Activated CD8-positive, alpha-beta memory T cell treated with anti-CD3 and anti-CD28 coated beads, Interleukin-2, amount 10 ng/mL, durations not matched to agents 7 days and 5 days (primary cell): ENCODE measurements at places on chromosomes 4 and X. TPM values are rescaled to one million over a fixed set of nuclear protein-coding genes. Genes with fewer than 3 reads are reported as not detected.

DNA sequence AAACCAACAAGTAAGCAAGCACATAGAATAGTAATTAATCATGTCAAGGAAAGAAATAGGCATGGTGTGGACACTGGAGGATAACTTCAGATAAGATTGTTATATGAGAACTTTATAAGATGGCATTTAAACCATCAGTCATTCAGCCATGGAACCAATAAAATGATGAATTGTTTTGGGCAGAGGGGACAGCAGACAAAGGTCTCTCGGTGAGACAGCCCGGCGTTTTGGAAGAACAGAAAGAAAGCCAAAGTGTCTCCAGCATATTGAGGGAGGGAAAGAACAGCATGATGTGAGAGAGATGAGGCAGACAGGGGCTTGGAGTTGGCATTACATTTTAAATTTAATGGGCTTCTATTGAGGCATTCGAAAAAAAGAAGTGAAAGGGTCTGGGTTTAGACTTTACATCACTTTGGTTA lies 883 bp upstream of the PPM1K start:
- H3K27me3 ChIP-seq, result no peaks in the 10 kb centered on the region
- peak overlapping the region; percentile 100 for H3K27ac ChIP-seq
- H3K4me1 ChIP-seq, result peaks cover 42% of the 10 kb centered on the region
- peaks cover 29% of the 10 kb centered on the region for H3K36me3 ChIP-seq

DNA sequence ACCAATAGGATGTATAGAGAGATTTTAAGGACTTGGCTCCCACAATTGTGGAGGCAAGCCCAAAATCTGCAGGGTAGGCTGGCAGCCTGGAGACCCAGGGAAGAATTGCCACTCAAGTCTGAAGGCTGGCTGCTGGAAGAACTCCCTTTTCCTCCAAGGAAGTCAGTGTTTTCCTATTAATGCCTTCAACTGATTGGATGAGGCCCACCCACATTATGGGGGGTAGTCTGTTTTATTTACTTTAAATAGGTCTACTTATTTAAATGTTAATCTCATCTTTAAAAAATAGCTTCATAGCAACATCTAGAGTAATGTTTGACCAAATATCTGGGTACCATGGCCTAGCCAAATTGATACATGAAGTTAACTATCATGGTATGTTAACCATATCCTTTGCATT lies 18.7 kb downstream of the LSM6 start:
- no peak for DNase-seq
- H3K36me3 ChIP-seq, result peaks cover 26% of the 10 kb centered on the region
- H3K4me1 ChIP-seq, result peaks cover 5% of the 10 kb centered on the region
- H3K27ac ChIP-seq, result no peak overlapping the region

DNA sequence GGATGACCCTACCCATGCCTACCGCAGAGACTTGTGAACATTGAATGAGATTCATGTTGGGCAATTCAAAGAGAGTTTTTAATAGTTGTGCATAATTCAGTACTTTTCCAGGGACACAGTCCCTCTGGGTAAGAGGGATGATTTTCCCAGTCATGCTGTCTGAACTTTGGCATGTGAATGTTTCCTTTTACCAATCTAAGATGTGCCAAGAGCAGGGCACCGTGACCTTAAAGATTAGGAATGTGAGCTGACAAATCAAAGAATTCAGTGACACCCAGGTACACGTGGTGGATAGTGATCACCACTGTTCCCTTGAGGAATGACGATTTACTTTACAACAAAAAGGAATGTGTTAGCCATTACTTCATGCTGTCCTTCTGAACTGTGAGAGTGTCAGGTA lies 515.6 kb downstream of the PPARGC1A start:
- no peak overlapping the region for H3K4me3 ChIP-seq
- no peaks in the 10 kb centered on the region for H3K4me1 ChIP-seq
- H3K27ac ChIP-seq, result no peak overlapping the region
- H3K27me3 ChIP-seq, result no peaks in the 10 kb centered on the region
- no peak for DNase-seq

DNA sequence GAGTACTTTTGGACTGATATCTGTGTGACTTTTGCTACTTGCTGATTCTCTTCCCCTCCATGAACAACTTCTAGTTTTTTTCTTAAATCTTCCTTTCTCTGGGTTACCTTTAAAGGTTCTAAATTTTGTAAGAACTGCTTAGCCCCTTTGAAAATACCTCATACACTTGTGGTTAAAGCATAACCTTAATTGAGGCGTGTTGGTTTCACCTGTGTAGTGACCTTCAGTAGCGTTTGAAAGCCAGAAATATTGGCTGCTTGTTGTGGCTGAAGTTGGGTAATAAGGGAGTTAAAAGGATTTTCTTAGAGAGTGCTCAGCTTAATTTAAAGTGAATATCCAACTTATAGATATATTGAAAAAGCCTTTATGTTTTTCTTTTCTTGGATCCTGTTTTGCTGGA lies 32.0 kb downstream of the MAGEC1 start:
- H3K4me3 ChIP-seq, result no peak overlapping the region
- H3K4me1 ChIP-seq, result no peaks in the 10 kb centered on the region
- H3K27me3 ChIP-seq, result no peaks in the 10 kb centered on the region
- no peak for DNase-seq

DNA sequence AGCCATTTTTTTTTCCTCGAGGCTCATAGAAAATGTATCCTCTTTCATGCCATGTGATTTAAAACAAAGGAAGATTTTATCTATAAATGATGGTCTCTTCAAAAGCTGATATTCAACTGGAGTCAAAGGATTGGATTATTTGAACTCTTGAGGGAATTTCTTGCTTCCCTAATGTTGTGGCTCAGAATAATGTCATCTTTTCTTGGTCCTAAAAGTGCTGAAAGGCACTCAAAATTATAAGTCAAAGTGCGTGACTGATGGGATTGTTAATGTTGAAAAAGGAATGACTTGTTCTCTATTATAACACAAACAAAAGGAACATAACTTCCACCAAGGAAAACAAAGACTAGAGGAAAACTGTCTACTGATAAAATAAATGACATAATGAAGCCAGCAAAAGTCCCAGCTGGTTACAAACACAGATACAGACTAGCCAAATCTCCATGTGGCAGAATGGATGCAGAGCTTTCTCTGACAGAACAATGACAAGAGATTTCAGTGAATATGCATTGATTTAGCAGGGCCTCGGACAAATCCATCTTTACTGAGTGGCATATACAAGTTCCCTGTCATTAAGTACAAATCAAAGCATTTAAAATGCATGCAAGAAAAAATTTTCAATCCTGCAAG lies 552.6 kb downstream of the GBA3 start:
- no peak overlapping the region for H3K4me3 ChIP-seq
- H3K27ac ChIP-seq, result no peak overlapping the region
- H3K4me1 ChIP-seq, result no peaks in the 10 kb centered on the region
- no peaks in the 10 kb centered on the region for H3K36me3 ChIP-seq
- H3K27me3 ChIP-seq, result no peaks in the 10 kb centered on the region

GRCh38 chr4:80521438-80521837 lies 185.9 kb downstream of the CFAP299 start:
- no peaks in the 10 kb centered on the region for H3K36me3 ChIP-seq
- H3K27me3 ChIP-seq, result no peaks in the 10 kb centered on the region
- H3K27ac ChIP-seq, result no peak overlapping the region
- no peak overlapping the region for H3K4me3 ChIP-seq
- DNase-seq, result no peak

GRCh38 chr4:89556601-89557305 lies 249.2 kb upstream of the GPRIN3 start:
- H3K4me3 ChIP-seq, result no peak overlapping the region
- H3K4me1 ChIP-seq, result no peaks in the 10 kb centered on the region
- no peaks in the 10 kb centered on the region for H3K36me3 ChIP-seq

DNA sequence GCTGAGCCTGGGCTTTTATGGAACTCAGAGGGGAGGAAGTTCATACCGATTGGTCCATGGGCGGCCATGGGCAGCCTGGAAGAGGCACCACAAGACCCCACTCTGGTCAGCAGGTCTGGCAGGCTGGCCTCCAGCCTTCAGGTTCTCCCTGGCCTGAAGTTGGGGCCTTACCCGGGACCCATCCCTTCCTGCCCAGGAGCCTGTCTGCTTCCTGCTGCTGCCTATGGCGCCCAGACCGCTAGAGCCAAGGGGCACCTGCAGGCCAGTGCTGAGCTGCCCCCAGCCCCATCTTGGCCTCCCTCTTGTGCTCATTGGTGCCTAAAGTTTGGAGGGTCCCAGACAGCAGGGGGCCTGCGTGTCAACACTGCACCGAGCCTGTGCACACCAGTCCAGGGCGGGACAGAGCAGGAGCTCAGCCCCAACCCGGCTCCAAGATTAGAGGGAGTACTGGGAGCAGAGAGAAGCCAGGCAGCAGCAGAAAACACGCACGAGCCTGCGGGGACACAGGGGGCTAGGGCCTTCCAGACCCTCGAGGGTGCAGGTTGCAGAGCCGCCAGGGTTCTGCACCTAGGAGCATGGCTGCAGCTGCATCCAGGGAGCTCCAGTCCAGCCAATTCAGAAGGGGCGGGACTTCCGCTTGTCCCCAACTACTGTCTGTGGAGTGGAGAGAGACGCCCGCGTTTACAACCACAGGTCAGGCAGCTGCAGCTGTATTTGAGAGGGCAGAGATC lies 30.7 kb upstream of the ZNF280C start:
- no peak overlapping the region for H3K4me3 ChIP-seq
- DNase-seq, result no peak
- no peaks in the 10 kb centered on the region for H3K36me3 ChIP-seq
- H3K27me3 ChIP-seq, result no peaks in the 10 kb centered on the region

DNA sequence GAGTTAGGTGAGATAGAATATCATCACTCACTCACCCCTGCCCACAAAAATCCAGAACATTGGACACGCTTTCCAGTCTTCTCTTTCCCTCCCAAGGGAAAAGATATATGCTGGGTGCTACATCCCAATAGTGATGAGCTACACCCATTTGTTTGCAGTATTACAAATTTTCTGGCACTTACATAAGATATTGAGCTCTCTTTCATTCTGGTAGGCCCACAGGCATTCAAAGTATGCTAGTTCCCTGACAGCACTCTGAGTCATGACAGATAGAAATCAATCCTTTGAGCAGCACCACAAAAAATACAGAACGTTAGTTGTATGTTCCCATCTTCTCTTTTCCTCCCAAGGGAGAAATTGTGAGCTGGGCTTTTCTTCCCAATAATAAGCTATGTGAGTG lies 477.6 kb upstream of the GRID2 start:
- H3K27ac ChIP-seq, result no peak overlapping the region
- no peak overlapping the region for H3K4me3 ChIP-seq
- no peak for DNase-seq
- H3K4me1 ChIP-seq, result no peaks in the 10 kb centered on the region

GRCh38 chr4:156459584-156459983 lies 505.9 kb upstream of the CTSO start:
- DNase-seq, result no peak
- H3K4me3 ChIP-seq, result no peak overlapping the region
- no peaks in the 10 kb centered on the region for H3K4me1 ChIP-seq
- H3K27me3 ChIP-seq, result no peaks in the 10 kb centered on the region
- no peaks in the 10 kb centered on the region for H3K36me3 ChIP-seq
- H3K27ac ChIP-seq, result no peak overlapping the region

RGN gene
- not detected for total RNA-seq

CCSER1 gene
- total RNA-seq, result not detected
